ENCODE measurements at places on chromosomes 7 and 10.

DNA sequence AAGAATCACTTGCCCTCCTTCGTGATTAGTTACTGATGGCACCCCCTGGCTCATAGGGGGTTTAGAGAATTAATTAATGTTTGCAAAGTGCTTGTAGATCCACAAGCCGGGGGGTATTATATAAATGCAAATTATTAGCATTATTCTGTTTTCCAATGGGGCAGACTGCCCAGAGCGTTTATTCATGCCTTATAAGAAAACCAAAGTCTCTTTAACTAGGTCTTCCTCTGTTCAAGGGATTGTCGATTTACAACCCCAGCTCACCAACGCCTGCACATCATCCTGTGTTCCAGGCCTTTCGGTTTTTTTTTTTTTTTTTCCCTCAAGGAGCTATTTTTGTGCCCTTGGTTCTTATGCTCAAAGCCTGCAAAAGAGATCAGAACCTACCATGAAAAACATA, 630.7 kb downstream of the PARD3 start:
- no peak for DNase-seq

DNA sequence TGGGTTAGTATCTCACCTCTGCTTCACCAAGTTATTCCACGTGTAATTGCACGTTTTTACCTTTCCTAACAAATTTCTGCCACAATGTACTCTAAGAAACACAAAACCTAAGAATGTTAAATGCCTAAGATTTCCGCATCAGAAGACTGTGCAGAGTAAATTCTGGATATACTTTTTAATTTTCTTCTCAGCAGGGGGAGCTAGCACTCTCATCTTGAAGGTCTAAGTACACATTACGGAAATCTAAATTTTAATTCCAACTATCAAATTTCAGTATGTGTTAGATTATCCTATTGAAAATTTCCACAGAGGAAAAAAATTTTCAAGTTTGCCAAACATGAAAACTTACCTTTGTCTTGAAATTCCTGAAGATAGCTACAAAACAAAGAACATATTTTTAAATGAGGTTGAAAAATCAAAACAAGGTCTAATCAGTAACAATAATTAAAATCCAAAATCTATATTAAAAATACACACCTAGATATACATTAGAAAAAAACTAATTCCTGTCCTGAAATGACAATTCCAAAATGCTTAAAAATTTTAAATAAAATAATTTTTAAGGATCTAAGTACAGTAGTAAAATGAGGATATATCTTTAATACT, 10.5 kb downstream of the SKAP2 start:
- DNase-seq = peak; percentile 69

DNA sequence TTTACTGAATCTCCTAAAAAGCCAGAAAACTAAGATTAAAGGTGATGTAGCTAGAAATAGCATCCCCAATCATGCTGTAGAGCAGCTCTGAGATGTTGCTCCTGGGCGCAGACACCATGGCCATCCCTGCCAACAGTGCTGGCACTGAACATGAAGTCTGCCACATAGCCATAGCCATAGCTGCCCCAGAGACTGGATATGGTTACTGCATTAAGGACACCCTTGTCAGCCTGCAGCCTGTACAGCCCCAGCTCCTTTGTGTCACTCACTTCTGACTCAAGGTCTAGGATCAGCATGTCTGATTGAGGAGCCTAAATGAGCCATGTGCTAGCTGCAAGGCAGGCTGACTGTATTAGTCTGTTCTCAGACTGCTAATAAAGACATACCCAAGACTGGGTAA, 284.6 kb downstream of the RPS24 start:
- no peak for DNase-seq

DNA sequence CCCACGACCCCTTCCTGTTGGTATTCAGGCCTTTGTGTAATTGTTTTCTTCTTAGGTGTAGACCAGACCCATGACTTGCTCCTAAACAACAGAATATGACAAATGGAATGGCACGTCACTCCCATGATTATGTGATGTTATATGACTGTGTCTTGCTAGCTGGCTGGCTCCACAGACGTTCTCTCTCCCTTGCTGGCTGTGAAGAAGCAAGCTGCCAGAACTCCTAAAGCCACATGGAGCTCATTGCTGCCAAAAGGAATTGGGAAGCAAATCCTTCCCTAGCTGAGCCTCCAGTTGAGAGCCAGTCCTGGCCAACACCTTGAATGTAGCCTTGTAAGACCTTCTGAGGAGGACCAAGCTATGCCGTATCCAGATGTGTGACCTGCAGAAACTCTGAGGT, 74.2 kb downstream of the RAB18 start:
- no peak for DNase-seq
